ENCODE measurements at places on chromosomes 11 and 22.

DNA sequence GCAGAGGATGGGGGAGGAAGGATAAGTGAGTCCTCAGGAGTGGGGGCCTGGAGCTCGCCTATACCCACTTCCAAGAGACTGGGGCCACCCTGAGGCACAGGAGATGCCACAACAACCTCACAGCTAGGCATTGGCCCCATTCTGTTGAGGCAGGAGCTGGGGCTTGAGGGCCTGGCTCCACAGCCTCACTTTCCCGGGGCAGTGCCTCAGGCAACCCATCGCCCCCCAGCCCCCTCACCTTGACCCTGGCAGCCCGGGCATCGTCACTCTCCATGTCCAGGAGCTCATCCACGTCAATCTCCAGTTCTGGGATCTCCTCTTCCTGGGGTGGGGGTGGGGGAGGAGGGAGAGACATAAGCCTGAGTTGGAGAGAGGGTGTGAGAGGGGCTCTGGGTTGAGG, 1.8 kb downstream of the PPP1R14B start:
- DNase-seq, result no peak

GRCh38 chr11:7098235-7098832, 9.5 kb downstream of the RBMXL2 start:
- DNase-seq, result peak; percentile 51

DNA sequence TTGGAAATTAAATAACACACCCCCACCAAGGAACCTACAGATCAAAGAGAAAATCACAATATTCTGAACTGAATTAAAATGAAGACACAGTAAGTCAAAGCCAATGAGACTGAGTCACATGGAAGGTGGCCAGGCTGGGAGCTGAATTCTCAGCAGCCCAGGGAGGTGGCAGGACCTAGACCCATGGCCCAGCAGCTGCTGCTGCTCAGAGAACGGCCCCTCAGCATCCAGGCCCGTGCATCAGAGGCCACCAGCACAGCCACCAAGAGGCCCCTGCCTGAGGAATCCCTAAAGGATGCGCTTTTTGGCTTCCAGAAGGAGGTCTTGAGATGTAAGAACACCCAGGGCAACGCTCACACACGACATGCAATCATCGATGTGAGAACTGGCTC, 35.0 kb downstream of the TBX1 start:
- no peak for DNase-seq

DNA sequence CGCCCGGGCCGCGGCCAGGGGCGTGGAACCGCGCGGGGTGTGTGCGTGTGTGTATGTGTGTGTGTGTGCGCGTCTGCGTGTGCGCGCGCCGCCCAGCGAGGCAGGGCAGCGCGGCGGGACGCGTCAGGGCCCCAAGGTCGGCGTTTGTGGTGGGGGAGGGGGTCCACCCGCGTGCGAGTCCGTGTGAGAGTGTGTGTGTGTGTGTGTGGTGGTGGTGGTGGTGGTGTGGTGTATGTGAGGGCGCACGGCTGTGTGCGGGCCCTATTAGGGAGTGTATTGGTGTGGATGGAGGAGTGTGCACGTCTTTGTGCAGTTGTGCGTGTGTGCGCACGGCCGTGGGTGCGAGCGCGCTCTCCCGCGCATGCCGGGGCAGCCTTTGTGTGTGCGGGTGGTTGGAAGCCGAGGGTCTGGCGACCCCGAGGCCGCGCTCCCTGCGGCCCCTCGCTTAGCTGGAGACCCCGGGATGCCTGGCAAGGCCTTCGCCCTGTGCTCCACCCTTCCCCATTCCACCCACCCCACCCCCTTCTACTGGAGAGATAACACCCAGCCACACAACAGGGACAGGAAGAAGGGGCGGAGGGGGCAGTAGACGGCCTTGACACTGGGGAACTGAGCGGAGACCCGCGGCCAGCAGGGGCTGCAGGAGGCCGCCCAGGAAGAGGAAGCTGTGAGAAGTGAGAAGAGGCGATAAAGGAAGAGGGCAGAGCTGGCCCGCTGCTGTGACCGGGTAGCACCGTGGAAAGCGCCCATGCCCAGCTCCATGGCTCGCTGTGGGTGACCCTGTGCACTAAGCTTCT, 528 bp upstream of the ARRB1 start:
- DNase-seq, result no peak

DNA sequence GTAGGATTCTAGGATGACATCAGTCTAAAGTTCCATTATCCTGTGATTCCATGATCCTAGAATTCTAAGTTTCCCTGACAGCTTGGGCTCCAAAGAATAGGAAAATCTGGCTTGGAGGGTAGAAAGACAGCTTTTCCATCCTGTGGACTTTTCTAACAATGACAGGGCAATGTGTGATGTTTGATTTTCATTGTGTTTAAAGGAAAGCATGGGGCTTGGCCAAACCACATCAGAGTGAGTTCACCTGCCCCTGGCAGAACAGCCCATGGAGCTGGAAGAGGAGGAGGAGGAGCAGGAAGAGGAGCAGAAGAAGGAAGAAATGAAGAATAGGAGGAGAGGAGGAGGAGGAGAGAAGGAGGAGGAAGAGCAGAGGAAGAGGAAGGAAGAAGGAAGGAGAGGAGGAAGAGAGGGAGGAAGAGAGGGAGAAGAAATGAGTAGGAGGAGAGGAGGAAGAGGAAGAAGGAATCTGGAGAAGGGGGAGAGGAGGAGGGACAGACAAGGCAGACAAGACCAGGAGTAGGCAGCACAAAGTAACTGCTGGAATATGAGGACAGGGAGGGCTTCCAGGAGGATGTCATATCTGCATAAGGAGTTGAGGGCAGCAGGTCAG, 53.1 kb upstream of the WNT11 start:
- no peak for DNase-seq

GRCh38 chr11:83681031-83681781, 395.0 kb upstream of the CCDC90B start:
- DNase-seq, result peak; percentile 8

DNA sequence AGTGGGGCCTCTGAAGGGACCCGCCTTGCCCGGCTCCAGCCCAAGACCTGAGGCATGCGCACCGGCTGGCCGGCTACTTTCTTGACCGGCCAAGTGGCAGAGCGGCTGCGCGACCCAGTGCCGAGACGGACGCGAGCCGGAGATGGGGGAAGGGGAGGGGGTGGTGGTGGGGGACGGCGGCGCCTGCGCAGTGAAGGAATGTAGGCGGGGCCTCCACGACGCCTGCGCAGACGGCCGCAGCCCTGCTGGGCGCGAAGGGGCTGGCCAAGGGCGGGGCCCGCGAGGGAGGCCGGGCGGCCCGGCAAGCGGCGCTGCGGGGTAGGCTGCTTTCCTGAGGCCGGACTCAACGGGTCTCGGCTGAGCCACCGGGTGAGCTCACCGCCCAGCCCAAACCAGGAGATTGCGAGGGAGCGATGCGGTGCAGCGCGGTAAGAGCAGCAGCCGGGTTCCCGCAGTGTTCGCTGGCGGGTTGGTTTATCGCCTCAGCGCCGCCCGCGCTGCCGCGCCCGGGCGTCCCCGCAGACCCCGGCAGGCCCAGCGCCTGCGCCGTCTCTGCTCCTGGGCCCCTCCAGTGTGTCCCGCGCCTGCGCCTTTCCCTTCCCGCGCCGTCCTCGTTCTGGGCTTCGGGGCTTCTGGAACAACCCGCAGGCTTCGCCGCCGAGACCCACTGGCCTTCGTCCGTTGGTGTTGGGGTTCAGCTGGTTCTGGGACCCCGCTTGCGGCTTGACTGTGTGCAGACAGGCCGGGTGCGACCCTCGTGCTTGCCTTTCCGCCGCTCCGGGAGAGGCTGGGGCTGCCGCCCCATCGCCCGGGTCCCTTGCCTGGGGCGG, at the start of gene SPECC1L:
Gene SPECC1L (plus strand): TSS at position 276 of the 830 bp plus-strand sequence. CDS start 31,401 bp downstream, outside the sequence.
- DNase-seq, result peak; percentile 85

DNA sequence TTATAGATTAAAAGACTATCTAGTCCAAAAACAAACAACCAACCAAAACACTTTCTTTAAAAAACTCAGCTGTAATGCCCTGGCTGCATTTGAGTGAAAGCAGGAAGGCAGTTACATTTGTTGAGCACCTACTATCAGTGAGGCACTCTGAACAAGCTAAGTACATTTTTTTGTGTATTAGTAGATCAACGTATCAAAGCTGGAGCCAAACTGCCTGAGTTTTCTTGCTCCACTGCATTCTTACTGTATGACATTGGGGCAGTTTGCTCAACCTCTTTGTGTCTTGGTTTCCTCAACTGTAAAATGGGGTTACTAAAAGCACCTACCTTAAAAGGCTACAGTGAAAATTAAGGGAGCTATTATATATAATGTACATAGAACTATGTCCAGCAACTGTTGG, 22.0 kb downstream of the COA4 start:
- DNase-seq, result no peak

GRCh38 chr11:17479284-17480214, 2.9 kb upstream of the ABCC8 start:
- peak; percentile 51 for DNase-seq

DNA sequence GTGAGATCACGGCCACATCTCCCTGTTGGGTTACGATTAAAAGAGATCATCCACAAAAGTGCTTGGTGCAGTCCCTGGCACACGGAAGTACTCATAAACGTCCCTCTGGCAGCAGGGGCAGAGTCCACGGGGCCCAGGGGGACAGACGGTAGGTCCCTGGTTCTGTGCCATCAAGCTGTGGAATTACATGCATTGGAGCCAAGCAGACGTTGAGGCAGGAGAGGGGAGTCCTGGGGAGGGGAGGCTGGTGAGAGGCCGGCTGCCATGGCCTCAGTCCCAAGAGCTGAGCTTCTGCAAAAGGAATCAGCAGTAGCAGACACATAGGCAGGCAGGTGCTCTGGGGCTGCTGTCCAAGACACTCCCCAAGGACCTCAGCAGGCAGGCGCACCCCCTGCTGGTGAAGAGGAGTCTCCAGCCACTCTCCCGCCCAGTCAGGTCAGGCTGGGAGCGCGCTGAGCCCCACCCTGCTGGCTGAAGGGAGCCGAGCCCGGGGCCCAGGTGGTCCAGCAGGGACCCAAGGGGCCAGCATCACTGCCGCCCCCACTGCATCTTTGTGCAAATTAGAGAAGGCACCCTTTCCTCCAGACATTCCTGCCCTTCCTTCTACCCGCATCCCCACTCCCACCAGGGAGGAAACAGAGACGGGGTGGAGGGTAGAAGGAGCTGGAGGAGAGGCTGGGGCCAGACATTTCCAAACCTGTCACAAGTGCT, 7.6 kb upstream of the KCTD17 start:
- DNase-seq, result peak; percentile 77

- no peak for DNase-seq
Observed at GRCh38 chr11:105538588-105538987, 71.3 kb upstream of the GRIA4 start.

GRCh38 chr11:19935507-19935906, 222.9 kb downstream of the NAV2 start:
- DNase-seq, result no peak

DNA sequence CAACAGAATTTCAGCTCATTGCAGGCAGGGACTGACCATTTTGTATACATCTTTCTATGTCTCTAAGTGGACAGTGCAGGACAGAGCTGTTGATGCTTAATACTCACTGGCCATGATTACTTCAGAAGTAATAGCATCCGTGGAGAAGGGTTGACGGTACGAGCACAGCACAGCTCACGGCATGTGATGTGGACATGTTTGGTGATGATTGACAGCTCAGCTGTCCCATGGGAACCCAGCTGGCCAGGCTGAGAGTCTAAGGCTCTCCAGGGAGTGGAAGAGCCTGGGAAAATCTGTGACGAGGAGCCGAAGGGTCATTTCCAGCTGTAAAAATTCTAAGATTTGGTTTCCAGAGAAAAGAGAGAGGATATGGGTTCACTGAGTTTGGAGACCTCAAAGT, 198.2 kb downstream of the SNX19 start:
- DNase-seq, result no peak

DNA sequence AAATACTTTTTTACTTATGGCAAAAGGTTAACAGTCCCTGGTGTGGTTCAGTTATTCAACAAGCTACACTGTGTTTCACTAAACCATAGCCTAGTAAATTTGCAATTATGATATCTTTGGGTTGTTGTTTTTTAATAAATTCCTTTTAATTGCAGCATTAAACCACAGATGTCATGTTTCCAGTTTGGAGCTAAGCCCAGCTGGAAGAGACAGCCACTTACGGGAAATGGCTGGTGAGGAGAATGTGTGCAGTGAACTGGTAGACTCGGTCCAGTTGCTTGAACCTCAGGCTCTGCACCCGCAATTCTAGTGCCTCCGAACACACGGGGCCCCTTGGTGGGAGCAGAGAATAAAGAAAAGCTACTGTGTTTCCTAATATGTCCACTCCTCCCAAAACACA, 70.8 kb downstream of the WNT11 start:
- DNase-seq, result no peak

- no peak for DNase-seq
Observed at GRCh38 chr11:125215976-125216375, 51.4 kb downstream of the PKNOX2 start.

GRCh38 chr22:32904044-32904443, 102.5 kb downstream of the TIMP3 start:
- DNase-seq, result peak; percentile 14

DNA sequence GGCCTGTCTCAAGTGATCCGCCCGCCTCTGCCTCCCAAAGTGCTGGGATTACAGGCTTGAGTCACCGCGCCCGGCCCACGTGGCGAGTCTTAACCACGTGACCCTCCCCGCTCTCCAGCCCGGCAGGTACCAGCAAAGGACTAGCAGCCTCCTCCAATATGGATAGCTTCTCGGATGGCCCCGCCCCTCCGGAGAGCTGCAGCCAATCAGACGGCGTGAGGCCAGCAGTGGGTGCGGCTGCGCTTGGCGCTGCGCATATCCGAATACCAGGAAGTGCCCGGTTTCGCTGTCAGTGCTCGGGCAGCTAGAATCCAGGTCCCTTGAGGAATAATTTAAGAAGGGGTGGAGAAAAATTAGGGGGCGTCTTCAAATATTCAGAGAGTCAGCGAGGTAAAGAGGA, 14.7 kb upstream of the PISD start:
- peak; percentile 63 for DNase-seq

DNA sequence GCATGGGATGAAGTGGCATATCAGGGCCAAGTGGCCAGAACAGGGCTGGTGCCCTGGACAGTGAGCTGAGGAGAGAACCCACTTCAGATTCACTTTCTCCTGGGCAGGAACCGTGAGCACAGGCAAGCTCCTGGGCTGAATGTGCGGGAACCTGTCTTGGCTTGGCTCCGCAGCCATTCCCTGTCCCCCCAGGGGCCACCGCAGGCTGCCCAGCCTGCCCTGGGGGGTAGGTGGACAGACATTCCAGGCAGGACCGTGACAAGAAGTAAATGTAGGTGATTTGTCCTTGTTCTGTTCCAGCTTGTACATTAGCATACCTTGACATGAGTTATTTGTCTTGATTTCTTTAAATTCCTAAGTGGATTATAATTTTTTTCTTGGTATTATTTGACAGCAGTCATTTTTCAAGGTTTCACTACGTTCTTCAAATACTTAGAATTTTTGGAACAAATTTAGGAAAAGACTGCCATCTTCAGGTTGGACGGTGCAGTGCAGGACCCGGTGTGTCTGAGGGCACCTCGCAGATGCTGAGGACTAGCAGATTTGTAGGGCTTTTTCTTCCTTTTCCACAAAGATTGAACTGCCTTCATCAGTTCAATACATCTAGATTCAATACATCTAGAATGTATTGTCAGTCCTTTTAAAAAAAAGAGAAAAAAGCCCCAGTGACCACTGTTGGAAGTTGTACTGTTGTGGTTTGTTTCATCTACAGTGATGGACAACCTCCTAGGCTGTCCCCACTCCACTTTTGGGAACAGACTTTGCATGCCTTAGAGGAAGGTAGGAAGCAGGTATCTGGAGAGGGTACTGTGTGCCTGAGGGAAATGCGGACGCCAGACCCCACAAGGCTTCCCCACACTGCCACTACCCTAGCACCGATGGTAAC, 115.1 kb upstream of the RASSF10 start:
- peak; percentile 67 for DNase-seq

All from ACHN (cell line).